Glutamatergic neuron (in vitro differentiated cells): ENCODE measurements at places on chromosomes 1 and 21.

- no peak for DNase-seq
These were observed 44.7 kb downstream of the PTGFRN start for GRCh38 chr1:116954440-116954839.

DNA sequence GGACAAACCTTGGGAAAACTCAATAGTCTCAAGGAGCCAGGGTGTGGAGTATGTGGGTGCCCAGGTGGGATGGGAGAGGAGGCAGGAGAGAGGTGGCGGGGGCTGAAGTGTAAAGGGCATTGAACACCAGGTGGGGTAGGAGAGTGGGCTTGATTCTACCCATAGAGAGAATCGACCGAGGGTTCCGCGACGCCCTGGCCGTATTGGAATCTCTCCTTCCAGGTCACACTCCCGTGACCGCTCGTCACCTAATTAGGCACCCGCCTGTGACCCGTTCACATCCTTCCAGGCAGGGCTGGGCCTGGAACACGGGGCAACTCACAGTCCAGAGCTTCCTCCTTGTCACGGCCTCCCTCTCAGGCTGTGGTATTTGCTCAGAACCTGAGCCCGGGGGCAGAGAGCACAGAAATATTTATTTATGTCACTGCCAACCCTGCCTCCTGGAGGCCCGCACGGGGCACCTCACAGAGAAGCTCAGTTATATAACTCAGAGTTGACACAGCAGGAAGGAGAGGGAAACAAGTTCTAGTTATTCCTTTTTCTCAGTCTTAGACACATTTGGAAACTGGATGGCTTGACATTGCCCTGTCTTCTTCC is 12.0 kb downstream of the NCMAP start:
- peak; percentile 12 for DNase-seq

GRCh38 chr1:210457568-210457967 is 128.9 kb downstream of the HHAT start:
- DNase-seq = no peak

- no peak for DNase-seq
These were observed 347.5 kb downstream of the VAV3 start for GRCh38 chr1:107617456-107617855.

- DNase-seq = no peak
These were observed 119.1 kb upstream of the GALNT2 start for GRCh38 chr1:229947968-229948367.

- DNase-seq = peak; percentile 56
These were observed 20.2 kb downstream of the SKI start for GRCh38 chr1:2248127-2248826.

DNA sequence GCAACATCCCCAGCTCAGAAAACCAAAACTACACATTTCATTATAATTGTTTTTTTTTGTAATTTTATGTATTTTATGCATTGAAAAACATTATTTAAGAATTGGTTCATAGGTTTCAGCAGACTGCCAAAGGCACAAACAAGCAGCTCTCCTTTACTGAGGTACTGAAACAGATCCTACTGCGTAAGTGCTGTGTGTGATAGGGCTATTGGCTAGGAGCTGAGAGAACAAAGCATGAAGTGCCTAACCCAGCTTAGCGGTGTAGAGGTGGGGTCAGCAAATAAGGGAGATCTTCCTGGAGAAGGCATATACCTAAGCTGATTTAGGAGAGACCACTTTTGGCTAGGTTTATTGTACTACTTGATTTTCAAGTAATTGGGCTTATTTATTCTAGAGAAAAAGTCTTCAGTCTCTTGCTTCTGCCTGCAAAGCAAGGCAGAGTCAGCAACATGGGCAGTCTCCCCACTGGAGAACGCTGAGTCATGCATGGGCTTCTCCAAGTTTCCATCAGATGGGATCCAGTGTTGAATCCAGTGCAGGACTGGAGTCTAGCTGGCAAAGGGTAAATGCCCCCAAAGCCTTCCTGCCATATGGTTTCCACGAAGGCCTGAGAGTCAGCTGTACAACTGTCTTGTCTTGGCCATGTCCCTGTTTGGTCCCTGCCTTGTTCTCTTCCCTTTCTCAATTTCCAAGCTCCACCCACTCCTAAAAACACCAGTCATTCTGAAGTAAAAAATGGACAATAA is 18.0 kb upstream of the YTHDF2 start:
- no peak for DNase-seq

DNA sequence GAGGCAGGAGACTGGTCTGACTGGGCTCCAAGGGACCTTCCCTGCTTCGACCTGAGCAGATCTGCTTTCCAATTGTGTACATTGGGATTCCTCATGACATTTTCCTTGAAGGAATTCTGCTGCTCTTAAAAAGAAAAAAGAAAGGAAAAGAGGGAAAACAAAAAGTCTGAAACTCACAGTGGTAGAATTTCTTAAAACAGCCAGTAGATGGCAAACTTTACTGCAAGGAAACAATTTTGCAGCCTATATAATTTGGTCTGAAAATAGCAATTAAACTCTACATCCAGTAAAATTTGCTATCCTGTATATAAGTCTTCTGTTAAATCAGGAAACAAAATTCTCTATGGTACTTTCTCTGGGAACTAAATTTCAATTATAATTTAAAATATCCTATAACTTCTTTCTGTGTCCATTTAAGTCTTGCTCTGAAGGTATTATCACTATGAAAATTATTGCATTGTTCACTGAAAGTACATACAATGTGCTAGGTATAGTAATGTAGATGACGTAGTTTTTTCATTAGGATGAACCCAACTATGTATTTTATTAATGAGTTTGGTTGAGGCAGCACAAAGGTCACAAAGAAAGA is 59.8 kb downstream of the CRB1 start:
- no peak for DNase-seq

DNA sequence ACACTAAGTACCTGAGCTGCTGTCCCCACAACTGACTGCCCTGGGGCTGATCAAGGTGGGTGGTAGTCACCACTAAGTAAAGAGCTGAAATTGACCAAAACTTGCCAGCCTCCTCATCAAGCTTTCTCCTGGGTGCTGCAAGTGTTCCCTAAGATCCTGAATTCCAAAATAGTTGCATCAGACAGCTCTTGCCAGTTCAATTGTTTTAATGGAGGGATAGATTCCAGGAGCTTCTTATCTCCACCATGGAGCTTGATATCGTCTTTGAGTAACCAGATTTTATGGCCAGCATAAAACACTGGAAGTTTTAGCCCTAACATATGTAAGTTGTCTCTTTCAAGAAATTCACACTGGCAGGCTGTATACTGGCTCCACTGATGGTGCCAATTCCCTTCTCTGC is 90.3 kb downstream of the NID1 start:
- DNase-seq = no peak

- DNase-seq = no peak
These were observed 17.5 kb downstream of the KPNA6 start for GRCh38 chr1:32125313-32125712.

DNA sequence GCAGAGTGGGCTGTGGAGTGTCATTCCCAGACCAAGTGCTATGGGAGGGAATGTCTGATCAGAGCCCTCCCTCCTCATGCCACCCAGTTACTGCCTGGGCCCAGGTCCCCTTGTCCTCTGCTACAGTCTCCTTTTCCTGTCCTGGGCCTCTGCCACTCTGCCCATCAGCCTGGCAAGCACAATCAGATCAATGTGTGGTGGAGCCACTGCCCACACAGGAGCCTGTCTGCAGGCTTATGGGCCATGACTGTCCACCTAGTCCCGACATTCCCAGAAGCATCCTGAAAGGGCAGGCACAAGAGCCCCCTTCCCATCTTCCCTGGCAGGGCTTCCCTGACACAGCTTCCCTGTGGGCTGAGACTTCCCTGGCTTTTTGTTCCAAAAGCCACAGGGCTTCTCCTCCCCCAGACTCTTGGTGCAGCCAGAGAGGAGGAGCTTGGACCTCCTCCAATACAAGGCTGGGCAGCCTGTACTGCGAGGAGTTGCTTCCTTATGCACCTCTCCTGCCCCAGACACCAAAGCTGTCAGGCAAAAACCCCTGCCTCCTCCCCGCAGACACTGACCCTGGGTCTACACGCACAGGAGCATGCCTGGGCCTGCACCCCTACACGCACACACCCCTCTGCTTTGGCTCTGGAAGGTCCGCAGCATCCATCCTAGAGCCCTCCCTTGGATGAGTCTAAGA is 29.2 kb upstream of the CNTN2 start:
- no peak for DNase-seq

GRCh38 chr21:39714331-39714730 is 30.7 kb upstream of the IGSF5 start:
- no peak for DNase-seq

DNA sequence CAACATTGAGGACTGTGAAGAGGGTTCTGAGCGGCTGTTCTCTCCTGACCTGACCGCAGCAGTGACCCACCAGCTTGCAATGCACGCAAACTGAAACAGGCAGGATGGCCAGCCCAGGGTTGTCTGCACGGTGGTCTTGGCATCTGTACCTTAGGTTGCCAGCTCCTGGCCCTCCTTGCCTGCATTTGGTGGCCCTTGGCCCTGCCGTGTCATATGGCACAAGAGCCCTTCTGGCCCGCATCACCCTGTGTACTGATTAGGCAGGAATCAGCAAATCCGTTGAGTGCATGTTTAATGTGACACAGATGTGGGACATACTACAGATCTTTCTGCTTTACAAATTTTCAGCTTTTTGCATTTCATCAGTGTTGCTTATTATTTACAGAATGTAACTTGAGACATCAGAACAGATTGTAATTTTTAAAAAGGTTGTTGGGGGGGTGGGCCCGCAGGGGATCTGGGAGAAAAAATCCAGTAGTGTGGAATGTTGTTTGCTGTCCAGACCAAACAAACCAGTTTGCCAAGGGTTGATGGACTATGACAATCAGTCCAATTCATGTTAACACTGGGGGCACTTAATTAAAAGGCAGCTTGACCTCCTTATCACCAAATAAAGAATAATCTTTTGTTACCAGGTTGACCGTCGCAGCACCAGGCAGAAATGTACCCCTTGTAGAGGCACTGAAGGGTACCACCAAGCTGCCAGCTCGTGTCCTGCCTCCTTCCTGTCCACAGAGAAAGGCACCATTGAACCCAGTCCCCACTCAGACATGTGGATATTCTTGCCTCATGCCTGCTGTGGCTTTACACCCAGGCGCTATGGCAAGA is 132.6 kb downstream of the DHRS3 start:
- DNase-seq = no peak

GRCh38 chr1:32798679-32799416 is 18.3 kb downstream of the YARS1 start:
- DNase-seq = no peak

DNA sequence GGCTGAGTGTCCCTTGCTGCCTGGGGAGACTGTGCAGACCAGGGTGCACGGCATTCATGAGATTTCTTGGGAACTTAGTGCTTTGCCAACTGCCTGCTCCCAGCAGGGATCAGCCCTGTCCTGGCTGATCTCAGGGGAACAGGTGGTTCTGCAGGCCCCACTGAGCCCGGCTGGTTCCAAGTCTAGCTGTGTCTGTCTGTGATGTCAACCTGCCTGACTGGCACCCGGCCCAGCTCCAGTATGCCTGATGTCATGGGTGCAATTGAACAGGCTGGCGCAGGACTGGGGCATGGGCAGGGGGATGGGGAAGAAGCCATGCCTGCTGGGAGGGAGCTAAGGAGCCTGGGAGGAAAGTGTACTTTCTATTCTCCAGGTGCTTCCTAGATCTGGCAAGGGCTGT is 227.1 kb downstream of the GRIK3 start:
- DNase-seq = no peak

- DNase-seq = no peak
These were observed 38.6 kb downstream of the CYYR1 start for GRCh38 chr21:26534517-26534916.

GRCh38 chr1:206573319-206573718 is 38.9 kb downstream of the EIF2D start:
- no peak for DNase-seq

GRCh38 chr21:28734522-28735175 is 258.0 kb downstream of the LTN1 start:
- no peak for DNase-seq

- DNase-seq = peak; percentile 69
These were observed at the start of gene TSPAN2 for GRCh38 chr1:115089420-115090185. TSPAN2 (minus strand) TSS chr1:115089503; CDS start chr1:115089432, 71 bp downstream.

DNA sequence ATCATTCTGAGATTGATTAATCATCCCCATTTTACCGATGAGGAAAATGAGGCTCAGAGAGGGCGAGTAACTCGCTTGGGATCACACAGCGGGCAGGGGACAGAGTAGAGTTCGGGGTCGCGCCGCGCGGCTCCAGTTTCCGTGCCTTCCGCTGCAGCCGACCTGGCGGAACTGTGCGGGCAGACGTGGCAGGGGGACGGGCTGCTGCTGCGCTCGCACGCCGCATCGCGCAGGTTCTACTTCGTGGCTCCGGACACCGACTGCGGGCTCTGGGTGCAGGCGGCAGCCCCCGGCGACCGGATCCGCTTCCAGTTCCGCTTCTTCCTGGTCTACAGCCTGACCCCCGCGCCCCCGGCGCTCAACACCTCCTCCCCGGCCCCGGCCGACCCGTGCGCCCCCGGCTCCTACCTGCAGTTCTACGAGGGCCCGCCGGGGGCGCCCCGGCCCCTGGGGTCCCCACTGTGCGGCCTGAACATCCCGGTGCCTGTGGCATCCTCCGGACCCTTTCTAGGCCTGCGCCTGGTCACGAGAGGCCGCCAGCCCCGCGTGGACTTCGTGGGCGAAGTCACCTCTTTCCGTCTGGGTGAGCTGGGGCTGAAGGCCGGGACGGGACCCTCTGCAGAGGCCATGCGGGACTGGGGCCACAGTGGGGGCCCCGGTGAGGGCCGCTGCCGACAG is 2.3 kb downstream of the LDLRAD2 start:
- DNase-seq = peak; percentile 68

GRCh38 chr1:102098081-102098480 is 101.4 kb upstream of the OLFM3 start:
- DNase-seq = no peak

- DNase-seq = no peak
These were observed 401.7 kb upstream of the PROX1 start for GRCh38 chr1:213585959-213586586.

GRCh38 chr1:172322219-172323061 is 98.0 kb upstream of the C1orf105 start:
- no peak for DNase-seq

- DNase-seq = no peak
These were observed 7.0 kb downstream of the KRTCAP2 start for GRCh38 chr1:155166051-155166470.

- no peak for DNase-seq
These were observed 50.4 kb downstream of the MIGA1 start for GRCh38 chr1:77829851-77830250.

DNA sequence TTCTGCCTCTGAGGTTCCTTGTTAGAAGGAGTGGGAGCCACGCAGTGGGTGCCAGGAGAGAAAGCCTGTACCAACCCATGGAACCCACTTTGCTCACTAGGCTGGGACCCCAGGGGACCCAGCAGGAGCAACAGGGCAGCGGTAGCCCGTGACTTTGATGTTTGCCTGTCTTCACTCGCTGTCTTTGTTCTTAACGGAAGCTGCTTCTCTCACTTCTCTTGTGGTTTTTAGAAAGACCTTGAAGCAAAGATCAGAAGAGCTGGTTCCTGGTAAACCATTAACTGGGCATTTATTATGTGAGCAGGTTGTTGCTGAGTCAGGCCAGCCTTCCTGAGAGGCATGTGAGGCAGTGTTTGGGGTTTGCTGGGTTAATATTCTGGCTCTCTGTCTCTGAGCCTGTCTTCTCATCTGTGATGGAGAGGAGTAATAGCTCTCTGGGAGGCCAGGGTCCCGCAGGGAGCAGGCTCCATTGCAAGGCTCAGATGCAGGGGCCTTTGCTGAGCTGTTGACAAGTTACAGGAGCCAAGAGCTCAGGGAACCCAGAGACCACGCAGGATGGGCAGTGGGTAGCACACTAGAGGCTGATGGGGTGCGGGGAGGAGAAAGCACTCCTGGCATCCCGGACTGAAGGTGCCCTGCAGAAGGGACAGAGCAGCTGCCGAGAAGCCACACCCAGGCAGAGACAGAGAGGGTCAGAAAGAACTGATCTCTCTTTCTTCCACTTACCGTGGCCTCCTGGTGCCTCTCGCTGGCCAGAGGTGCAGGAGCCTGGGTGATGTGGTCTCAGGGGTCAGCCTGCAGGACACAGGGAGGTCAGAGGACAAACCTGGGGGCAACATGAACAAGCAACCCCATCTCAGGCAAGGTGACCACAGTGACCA is 367.5 kb upstream of the C1orf174 start:
- DNase-seq = no peak
